ENCODE measurements at places on chromosomes 2 and 18.
A peak's percentile ranks its signal among the peaks of the same experiment; 100 is the strongest.

DNA sequence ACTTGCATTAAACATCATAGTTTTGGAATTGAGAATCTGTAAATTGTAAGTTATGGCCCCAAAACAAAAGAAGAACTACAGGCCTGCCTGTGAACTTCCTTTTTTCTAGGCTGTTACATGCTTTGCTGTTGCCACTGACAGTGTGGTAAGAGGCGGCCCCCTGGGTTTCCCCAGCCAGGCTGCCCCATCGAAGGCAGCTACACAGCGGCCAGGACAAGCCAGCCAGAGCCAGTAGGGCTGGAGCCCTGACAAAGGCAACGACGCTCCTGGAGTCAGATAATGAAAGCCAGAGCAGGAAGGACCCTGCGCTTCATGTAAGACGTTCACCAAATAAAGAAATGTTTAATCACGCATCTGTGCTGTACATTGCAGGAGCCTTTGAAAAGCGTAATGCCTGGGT lies 55.0 kb downstream of the ANKRD44 start:
- peak; percentile 86 for DNase-seq

GRCh38 chr2:40220177-40220925 lies 231.5 kb downstream of the SLC8A1 start:
- no peak for DNase-seq

DNA sequence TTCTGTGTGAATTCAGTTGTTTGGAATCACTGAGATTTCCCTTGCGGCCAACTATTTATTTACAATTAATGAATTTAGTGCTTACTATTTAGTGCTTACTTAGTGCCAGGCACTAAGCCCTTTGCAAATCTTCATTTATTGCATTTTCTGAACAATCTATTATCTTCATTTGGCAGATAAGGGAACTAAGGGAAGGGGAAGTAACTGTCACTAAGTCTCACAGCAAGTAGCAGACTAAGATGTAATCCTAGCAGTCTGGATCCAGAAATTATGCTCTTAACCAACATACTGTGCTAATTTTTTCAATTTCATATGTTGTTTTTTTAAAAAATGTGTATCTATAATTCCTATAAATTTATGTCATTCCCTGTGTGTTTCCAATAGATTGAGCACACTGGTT lies 214.4 kb upstream of the EPC2 start:
- no peak for DNase-seq

DNA sequence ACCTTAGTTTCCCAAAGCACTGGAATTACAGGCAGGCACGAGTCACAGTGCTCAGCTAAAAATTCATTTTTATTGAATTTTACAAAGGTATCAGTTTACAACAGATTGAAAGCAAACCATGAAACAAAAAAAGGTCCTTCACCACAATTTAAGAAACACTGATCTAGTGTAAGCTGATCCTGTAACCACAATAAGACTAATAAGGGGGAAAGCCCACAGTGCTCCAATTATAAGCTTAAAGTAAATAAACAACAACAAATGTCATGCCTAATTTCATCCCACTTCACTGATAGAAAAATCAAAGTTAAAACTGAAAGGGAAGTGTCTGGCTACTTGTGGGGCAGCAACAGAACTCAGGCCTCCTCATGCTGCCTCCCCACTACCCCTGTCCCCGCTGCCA lies 49.2 kb downstream of the ICA1L start:
- DNase-seq, result no peak

DNA sequence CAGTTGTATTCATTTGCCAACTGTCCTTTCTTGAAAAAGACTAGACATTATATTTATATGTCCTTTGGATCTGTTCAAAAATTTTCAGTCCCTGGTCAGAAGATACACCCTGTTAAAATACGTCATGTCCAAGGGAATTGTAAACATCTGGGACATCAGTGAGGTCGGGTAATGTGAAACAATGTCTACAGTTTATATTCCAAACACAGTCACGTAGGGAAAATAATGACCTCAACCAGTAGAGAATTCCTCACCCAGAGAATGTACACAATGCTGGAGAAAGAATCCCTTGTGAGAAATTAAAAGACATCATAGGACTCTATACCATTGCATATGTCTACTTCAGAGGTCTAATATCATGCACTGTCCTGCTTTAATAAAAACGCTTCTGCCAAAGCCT lies 888.0 kb upstream of the CHAC2 start:
- DNase-seq, result no peak

DNA sequence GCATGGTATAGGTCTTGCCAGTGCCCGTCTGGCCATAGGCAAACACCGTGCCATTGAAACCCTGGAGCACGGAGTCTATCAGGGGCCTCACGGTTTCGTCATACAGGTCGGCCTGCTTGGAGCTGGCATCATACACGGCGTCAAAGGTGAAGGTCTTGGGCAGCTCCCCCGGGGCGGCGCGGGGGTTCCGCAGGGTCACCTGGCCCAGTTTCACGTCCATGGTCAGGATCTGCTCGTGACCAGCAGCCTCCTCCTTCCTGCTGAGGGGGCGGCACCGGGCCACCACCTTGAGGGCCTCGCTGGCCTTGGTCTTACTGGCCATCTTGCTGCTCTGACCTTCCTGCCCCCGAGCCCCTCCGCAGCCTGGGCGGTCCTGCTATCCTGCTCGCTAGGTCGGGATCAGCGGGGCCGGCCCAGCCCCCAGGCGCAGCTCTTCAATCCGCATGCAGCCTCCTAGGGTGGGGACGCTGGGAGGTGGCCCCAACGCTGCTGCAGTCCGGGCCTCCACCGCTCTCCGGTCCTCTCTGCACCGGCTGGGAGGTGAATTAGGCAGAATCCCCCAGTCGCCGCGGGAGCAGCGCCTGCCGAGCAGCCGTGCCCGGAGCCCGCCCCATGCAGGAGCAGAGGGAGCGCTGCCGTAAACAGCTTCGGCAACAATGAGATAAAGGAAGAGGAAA lies 563 bp downstream of the KIF3C start:
- DNase-seq, result no peak

- no peak for DNase-seq
Observed at GRCh38 chr2:4618141-4618540, 914.8 kb downstream of the DCDC2C start.

DNA sequence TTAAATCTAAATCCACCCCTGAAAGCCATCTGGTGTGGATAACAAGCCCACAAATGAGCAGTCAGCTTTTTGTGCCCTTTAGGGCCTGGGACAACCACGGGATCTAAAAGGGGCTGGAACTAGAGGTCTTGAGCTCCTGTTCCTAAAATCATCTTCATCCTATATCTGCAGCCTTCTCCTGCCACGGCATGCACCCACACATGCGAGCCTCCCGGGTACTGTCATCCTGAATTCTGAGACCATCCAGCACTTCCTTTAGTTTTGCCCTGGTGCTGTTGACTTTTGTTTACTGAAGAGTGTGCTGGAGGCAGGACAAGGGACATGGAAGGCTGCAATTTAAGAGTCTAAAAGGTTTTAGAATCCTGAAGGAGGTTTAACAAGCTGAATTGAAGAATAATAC lies 183.2 kb downstream of the FAM210A start:
- DNase-seq, result no peak

DNA sequence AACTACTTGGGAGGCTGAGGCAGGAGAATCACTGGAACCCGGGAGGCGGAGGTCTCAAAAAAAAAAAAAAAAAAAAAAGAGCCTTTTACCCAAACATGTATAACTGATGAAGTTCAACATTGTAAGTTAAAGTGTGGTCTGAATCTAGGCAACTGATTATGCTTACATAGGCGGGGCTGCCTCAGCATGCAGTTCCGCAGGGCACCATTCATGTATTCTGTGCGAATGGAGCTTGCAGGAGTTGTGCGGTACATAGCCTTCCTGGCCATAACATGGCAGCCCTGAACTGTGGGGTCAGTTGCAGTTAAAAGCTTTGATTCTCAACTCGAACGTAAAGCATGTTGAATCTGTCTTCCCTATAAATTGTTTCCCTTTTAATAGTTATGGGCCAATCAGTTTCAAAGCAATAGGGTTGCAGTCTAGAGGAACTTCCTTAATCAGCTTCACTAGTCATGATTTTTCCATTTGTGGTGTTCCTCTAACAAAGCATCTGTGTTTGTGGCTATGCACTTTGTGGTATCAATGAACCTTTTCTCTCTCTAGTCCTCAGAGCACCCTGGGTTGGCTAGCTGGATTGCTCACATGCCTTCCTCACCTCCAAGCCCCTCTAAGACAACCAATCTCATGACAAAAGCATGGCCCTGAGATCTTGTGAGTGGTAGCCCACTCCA lies 30.6 kb upstream of the CEP68 start:
- no peak for DNase-seq

GRCh38 chr2:241617431-241618154 lies 19.4 kb downstream of the THAP4 start:
- peak; percentile 74 for DNase-seq

GRCh38 chr2:41924709-41925408 lies 123.0 kb upstream of the PKDCC start:
- no peak for DNase-seq

DNA sequence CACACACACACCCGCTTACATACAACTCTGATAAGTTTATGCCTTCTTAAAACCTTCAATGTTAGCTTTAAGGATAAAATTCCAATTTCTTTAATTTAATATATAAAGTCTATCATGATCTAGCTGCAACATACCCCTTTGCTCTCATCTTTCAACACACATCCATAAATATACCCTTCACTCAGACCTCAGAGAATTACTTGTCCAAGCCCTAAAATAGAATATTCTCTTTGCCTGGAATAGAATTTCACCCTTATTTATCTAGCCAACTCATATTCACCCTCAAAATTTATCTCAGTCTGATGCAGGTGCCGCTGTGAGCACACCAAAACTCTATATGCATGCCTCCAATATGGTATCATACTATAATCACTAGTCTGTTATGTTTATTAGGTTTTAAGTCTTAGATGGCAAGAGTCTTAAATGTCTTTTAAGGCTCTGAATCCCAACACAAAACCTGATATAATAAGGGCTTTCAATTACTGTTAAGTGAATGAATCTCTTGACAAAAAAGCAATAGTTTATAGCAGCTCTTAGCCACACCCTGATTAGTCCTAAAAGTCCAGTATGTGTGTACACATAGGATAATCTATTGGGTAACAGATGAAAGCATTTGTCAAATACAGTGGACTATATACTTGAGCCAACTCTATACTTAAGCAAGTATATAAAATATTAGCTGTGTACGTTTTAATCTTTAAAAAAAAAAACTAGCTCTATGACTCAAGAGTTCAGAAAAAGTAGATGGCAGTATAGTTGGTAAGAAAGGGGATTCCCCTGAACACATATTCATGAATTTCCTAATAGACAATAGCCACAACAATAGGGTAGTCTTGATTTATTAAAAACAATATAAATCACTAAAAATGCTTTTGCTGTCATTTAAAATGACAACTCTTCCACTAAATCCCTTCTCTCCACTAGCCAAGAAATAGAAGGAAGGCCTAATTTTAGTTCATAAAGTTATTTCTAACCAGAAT lies 144.5 kb downstream of the EXOC6B start:
- DNase-seq, result no peak

DNA sequence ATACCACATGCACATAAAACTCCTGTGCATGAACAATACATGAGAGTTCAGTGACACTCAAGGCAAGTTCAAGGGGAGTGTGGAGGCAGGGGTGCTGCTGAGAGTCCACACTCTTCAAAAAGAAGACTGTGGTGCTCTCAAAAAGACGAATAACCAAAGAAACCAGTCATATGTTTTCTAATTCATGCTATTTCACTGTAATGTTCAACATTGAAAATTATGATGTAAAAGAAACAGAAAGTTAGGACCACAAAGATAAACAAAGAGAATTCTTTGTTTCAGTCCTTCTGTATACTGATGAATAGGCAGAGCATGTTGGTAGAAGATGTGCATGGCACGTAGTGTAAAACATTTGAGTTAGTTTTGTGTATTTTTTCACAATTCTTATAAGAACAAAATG lies 864.2 kb upstream of the LRATD1 start:
- no peak for DNase-seq

- DNase-seq, result no peak
Observed at GRCh38 chr2:161982548-161983330, 91.3 kb downstream of the DPP4 start.

DNA sequence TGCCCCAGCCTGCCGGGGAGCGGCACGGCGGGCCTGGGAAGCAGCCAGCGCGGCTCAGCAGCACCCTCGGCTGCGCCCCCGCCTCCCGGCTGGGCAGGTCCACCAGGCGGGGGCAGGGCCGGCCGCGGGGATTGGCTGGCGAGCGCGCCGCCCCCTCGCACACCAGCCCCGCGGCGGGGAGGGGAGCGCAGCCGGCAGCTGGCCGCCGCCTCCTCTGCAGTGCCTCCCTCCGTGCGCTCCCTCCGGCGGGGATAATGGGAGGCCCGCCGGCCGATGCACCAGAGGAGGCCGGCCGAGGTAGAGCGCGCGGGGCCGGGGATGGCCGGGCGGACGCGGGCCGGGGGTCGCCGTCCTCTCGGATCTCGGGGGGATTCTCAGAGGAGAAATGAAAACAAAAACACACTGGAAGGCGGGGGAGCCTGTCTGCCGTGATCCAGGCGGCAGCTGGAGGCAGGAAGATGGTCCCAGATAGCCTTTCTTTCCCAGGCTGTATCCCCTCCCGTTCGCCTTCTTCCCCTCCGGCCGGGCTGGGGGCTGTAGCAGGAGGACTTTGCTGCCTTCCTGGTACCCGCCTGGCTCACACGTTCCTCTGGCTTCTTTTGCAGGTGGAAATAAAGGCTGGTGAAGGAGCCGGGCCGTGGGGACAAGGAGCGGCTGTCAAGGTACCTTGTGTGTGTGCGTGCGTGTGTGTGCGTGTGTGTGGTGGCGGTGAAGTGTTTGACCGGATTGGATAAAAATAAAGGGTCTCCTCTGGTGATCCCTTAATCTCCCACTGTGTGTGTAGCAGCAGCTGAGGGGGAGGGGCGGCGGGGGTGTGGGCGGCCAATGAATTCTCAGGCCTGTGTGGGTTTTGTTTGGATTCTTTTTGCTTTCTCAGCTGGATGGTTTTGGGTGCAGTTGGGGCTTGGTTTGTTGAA lies 18.1 kb downstream of the TET3 start:
- DNase-seq, result peak; percentile 81

DNA sequence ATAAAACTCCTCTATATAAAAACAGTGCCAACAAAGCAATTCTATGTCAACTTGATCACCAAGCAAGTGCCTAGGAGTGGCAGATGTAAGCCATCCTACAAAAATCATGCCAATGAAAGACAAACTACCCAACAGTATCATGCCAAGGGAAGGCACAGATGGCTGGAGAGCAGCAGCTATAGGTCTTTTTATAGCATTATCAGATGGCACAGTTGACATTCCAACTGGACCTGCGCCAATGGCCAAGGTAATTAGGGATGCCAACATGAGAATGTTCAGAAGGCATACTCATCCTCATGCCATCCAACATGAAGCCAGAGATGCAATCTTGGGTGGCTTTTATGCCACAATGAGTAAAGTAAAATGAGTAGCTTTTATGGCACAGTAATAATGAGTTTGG lies 237.3 kb downstream of the OTX1 start:
- DNase-seq, result no peak
